Upper lobe of right lung (tissue), 1 donor: ENCODE measurements at places on chromosomes 4 and X. TPM values are rescaled to one million over a fixed set of nuclear protein-coding genes. Genes with fewer than 3 reads are reported as not detected.

- no peak for DNase-seq
Measured at GRCh38 chr4:16692961-16693506, 205.4 kb downstream of the LDB2 start.

The MMRN1 gene
- total RNA-seq: 67.4 TPM

The STOX2 gene
- 12.9 TPM for total RNA-seq

GRCh38 chrX:109632906-109633504 lies 8.0 kb upstream of the KCNE5 start:
- no peak for DNase-seq

The HSD17B11 gene
- 95.6 TPM for total RNA-seq

The SPANXC gene
- not detected for total RNA-seq

The AREG gene
- 14.6 TPM for total RNA-seq

The KCNIP4 gene
- total RNA-seq: not detected

- DNase-seq: no peak
Measured at GRCh38 chr4:1673671-1674070, 10.4 kb downstream of the FAM53A start.

- no peak for DNase-seq
Measured at GRCh38 chr4:38396091-38396490, 267.9 kb upstream of the KLF3 start.

The EIF4E gene
- 58.6 TPM for total RNA-seq

DNA sequence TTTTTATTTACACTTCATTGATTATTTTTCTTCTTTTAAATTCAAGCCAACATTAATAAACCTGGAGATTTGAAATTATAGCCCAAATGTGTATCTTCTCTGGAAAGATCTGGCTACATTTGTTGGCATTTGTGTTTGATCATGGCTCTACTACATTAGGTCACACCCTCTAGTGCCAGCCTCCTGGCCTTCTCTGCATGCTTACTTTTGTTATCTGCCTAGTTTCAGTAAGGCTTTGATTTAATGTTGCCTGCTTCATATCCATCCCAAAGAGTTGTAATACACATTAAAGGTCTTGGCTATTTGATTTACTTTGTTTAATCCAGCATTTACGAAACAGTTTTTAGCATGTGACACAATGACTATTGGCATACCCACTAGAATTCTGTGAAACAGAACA lies 224.5 kb downstream of the TRAM1L1 start:
- DNase-seq: no peak

DNA sequence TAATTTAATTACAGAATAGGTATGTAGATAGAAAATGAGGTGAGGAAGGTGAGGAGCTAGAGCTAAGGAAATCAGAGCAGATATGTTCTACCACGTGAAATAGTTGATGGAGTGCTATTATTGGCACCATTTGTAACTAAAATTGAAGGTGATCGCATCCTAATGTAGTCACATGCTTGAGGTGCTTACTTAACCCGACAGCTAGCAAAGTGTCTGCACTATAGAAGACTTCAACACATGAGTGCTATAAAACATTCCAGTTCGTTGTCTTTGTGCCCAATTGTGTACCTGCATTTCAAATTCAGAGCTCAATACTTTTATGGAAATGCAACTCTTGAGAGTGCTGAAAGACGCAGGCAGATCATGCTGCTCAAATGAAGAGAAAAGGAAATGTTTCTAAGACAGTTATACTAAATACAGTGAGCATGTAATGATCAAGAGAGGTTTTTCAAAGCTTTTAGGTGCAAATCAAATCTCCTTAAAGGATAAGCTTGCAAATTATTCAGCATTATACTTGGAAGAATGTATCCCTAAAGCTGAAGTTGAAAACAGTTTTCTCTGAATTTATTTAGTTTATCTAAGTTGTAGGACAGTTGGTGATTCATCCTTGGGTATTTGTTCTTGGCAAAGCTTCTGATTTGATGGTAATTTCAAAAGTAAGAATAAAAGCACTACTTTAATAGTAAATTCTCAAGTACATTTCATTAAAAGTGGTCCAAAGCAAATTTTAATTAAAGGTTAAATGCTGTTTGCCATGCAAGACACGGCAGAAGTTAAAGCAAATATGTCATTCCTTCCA lies 223.9 kb upstream of the EPHA5 start:
- no peak for DNase-seq

- DNase-seq: no peak
Measured at GRCh38 chr4:39635023-39635422, 3.6 kb downstream of the SMIM14 start.

GRCh38 chr4:139857021-139857420 lies 191.4 kb downstream of the MGST2 start:
- DNase-seq: no peak

The NPY1R gene
- total RNA-seq: 4.6 TPM
